ENCODE measurements at places on chromosomes 4 and X.

DNA sequence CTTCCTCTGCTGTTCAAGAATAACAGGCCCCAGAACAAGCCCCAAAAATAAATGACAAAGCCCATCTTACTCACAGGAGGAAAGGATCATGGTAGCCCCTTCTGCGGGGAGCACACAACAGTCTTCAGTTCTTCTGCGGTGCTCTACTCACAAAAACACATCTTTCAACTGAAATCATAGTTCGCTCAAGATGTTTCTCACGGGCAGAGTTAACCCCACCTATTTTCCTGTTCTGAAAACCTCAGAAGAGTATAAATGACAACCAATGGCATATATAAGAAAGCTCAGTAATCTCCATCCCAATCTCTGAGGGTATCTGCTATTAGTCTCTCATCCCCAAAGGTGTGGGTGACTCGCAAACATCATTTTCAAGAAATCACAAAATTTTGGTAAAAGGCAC is at the start of gene TXK:
Gene TXK, minus strand, starts transcription at position 170 of the 400 bp plus-strand sequence. Its CDS starts 80 bp downstream, at position 90.
- no peak for DNase-seq

DNA sequence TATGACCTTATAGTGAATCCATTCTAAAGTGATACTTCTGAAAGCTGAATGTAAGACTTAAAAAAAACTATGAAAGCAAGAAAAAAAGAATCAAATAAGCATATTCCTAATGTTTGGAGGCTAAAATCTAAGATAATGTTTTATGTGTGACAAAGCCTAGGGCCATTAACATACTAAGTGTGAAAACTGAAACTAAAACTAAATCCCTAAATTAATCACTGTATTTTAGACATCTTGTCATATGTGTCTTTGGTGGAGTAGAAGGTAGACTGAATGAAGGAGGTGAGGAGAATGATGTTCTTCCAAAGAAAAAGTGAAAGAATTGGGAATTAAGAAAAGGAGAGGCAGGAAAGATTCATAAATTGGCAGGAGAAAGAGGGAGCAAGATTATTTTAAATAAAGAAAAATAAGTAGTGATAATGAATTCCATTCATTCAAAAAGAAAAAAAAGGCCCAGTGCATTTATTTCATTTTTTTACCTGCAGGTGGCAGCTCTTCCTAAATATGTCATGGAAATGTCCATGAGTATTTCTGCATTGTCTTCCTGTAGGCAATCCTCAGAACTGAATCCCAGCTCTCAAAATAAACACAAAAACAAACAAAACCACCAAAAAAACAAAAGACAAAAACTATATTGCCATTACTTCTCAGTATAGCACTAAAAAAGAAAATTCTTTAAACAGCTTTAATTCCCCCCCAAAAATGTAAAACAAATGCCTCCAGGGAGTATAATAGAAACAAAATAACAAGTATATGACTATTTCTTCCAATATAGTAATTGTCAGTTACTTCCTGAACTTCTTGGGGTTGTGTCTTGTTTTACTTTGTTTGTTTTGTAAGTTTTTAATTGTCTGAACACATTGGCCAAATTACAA is 17.0 kb upstream of the AP1AR start:
- DNase-seq: no peak

DNA sequence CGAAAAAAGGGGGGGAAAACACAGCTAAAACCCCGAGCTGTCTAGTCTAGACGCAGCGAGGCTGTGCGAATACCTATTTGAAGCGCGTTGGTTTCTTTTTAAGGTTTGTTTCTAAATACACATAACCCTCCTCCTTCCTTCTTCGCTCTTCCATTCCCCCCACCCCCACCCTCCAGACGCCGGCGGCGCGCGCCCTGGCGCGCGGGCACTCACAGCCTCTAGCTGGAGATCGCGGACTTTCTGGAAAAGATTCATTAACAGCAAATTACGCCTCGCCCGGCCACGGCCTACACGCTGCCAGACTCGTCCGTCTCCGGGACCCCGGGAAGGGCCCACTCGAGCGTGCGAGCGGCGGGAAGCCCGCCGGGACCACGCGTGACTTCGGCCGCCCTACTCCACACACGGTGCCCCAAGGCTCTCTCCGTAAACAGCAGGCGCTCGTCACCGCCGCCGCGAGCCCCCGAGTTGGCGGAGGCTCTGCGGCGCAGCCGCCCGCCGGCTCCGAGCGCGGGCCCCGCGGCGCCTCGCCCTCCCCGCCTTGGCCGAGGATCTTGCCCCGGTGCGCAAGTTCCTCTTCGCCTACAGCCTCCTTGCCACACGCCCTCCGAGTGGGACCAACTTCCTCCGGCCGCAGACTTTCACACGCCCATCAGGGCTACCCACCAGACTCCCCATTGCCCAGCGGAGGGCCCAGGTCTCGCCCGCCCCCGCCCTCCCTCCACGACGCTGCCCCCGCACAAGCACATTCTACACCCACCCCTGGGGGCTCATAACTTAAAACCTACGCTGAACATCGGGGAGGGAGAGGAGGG is 2.0 kb downstream of the BCOR start:
- DNase-seq: no peak

- DNase-seq: no peak
These were observed 25.4 kb upstream of the TBC1D9 start for GRCh38 chr4:140781596-140781995.

GRCh38 chr4:60019180-60019579 is 1180.9 kb upstream of the ADGRL3 start:
- DNase-seq: no peak

DNA sequence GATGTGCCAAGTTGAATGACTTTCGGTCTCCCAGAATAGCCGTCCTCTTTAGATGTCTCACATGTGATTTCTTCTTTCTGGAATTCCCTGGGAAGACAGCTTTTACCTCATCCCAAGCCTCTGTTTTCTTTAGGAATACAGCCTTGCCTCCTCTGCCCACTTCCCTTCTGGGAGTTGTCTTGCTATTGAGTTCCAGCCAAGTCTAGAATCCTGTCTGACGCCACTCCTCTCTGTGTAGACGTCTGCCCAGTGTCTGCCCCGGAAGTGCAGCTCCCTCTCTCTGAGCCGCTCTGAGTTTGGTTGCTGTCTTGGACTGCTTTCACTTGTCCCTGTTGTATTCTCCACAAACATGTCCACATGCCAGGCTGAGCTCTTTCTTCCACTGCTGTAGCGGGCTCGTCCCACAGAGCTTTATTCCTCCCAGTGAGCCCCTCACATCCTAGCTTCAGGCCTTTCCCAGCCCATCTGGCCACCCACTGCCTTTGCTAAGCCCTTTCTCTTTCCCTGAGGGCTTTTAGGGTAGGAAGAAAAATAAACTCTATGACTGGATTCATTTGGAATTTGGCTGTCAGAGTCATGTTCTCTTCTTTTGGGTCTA is 9.0 kb upstream of the IGFBP7 start:
- no peak for DNase-seq

GRCh38 chrX:102627640-102628039 is 23.6 kb upstream of the GPRASP1 start:
- DNase-seq: no peak

- no peak for DNase-seq
These were observed 78.6 kb upstream of the MXRA5 start for GRCh38 chrX:3425031-3425430.

DNA sequence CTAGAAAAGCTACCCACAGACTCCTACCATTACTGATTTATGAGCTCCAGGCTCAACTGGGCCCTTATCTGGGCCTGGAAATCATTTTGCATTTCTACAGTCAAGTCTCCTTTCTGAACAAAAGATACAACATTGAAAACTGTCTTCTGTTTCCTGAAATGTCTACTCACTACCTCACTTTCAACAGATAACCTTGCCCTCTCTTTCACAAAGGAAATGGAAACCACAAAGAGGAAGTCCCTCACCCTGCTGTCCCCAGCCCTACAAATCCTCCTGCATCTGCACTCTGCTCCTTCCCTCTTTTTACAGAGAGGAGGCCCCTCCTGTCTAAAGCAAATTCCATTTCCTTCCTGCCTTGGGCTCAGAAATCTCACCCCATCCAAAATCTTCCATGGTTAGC is 24.8 kb upstream of the CYBB start:
- no peak for DNase-seq

- DNase-seq: peak; percentile 21
These were observed 458 bp downstream of the GRIPAP1 start for GRCh38 chrX:49001521-49002090.

DNA sequence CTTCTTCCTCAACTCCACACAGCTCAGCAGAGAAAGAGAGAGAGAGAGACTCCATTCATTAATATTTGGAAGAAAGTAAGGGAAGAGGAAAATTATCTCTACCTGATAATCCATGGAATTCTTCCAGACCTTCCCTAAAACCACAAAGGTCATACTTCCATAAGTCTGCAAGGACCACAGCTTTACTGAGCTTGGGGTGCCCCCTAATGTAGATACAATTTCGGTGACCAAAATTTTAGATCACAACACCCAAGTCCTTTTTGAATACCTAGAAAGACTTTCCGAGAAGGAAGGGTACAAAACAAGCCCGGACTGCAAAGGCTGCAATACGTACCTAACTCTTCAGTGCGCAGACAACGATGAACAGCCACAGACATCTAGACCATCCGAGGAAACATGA is 523.9 kb downstream of the GLUD2 start:
- no peak for DNase-seq

- no peak for DNase-seq
These were observed 95.8 kb downstream of the TAB3 start for GRCh38 chrX:30793075-30793766.

GRCh38 chr4:64000241-64000640 is 409.0 kb downstream of the TECRL start:
- no peak for DNase-seq

DNA sequence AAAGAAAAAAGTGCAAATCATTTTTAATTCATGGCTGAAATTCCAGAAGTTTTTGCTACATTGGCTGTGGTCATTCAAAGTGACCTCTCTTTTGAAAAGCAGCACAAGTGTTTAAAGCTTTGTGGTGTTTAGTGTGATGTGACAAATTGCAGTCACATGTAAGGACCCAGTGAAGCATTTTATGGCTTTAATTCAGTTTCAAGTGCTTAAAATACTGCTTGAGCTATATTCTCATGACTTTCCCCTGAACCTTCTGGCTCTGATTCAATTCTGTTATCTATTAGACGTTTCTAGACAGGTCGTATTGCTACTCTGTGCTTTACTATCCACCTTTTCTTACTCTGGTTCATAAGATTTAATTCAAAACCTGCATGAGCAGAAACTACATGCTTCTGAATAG is 105.8 kb downstream of the FAT4 start:
- DNase-seq: no peak

GRCh38 chr4:52915730-52916300 is 53.7 kb downstream of the RASL11B start:
- no peak for DNase-seq

GRCh38 chr4:154720123-154720522 is 23.7 kb upstream of the LRAT start:
- DNase-seq: no peak

GRCh38 chr4:37890801-37891259 is at the start of gene TBC1D1:
TBC1D1 (plus strand) TSS chr4:37891084; CDS start chr4:37902096, 11,012 bp downstream.
- peak; percentile 14 for DNase-seq

- DNase-seq: no peak
These were observed 72.1 kb downstream of the PARM1 start for GRCh38 chr4:75004755-75005668.

DNA sequence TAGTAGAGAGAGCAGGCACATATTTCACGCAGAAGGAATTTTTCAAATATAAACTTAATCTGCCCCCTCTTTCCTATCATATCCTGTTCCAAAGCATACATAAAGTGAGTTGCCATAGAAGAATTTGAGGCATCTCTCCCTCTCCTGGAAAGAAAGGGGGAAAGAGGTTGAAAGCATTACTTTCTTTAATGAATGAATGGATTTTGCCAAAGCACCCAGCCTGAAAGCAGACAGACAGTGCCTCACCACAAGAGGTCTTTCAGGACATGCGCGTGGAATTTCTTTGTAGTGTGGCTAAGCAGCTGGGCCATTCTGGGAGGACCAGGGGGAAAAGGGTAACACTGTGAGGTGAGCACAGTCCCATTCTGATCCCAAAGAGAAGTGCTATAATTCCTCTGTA is 651.4 kb downstream of the IQCM start:
- no peak for DNase-seq

GRCh38 chr4:152605641-152606335 is 69.9 kb upstream of the FBXW7 start:
- no peak for DNase-seq

GRCh38 chr4:156820931-156821330 is 150.7 kb downstream of the PDGFC start:
- no peak for DNase-seq

GRCh38 chr4:136307765-136308164 is 1224.5 kb downstream of the PCDH18 start:
- no peak for DNase-seq

DNA sequence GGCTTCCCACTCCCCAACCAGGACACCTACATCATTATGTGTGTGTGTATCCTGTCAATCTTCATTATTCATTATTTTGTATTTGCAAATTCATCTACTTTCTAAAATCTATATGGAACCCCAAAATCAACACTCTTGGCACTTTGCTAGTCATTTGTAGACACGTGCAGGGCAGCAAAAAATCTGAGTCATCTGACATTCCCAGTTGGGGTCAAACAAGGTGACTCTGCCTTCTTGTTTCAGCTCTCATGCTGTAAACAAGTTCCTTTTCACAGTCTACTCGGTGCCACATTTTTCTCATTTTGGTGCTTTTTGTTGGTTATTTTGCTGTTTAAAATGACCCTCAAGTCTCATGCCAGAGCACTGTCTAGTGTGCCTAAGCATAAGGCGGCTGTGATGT is 5.9 kb downstream of the MRFAP1L1 start:
- DNase-seq: no peak

- no peak for DNase-seq
These were observed 49.6 kb downstream of the DKK2 start for GRCh38 chr4:106986486-106986885.

DNA sequence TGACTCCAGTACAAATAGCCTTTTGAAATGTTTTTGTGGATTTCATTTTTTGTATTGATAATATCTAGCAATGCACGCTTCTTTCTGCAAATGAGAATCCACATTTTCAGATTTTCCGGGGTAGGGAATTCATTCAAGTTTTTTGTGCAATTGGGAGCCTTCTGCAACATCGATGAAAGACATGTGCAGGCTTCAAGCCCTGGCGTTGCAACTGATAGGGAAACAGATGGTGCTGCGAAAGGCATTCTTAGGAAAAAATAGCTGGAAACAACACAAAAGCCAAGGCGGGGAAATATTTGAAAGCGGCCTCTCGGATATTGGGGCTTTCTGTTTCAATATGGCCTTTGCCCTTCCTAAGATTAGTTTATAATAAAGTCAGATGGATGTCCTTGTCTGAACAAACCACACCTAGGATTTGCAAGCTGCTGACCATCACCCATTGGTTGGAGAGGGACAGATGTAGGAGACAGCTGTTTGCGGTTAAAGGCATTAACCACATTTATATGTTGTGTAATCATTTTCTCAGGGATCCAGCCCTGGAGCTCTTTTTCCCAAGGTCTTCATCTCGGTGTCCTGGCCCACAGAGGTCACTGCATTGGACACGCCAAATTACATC is 136.5 kb downstream of the PRKX start:
- no peak for DNase-seq
